ENCODE measurements at places on chromosomes 5 and 9.

GRCh38 chr9:80191108-80191507 is 619.3 kb downstream of the TLE4 start:
- no peak for DNase-seq

- no peak for DNase-seq
These were observed 65.0 kb downstream of the DOCK8 start for GRCh38 chr9:279674-280073.

DNA sequence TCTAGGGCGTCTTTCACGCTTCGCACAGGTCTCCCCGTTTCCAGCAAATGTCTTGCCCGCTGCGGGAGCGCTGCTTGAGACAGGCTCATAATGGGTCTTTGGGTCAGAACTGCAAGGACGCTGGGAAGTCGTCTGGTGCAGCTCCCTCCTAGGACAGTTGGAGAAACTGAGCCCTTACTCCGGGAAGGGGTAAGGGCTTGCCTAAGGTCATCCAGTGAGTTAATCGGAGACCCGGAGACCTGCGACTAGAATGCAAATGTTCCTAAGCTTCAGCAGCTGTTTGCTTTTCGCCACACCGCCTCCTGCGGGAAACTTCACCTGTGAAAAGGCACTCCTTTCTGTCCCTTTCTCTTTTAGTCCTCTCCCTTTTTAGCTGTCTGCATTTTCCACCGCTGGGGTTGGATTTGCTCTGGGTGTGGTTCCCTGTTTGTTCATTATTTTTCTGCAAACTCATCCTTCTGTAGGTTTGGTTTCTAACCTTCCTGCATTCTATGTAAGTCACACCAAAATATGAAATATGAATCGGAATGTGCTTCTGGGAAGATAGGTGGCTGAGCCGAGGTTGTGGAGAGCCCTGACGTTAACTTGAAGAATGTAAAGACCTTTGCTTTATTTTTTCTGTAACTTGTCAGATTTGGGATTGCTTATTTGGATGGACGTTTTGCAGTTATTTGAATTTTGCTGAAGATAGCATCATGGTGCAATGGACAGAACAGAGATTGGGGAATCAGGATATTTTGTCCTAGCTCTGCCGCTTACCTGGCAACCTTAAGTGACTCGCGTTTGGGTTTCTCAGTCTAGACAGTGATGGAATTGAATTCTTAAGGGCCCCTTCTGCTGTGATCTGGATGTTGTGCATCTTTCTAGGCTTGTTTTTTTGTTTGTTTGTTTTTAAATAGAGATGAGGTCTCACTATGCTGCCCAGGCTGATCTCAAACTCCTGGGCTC is 909 bp downstream of the SLC36A1 start:
- peak; percentile 12 for DNase-seq

DNA sequence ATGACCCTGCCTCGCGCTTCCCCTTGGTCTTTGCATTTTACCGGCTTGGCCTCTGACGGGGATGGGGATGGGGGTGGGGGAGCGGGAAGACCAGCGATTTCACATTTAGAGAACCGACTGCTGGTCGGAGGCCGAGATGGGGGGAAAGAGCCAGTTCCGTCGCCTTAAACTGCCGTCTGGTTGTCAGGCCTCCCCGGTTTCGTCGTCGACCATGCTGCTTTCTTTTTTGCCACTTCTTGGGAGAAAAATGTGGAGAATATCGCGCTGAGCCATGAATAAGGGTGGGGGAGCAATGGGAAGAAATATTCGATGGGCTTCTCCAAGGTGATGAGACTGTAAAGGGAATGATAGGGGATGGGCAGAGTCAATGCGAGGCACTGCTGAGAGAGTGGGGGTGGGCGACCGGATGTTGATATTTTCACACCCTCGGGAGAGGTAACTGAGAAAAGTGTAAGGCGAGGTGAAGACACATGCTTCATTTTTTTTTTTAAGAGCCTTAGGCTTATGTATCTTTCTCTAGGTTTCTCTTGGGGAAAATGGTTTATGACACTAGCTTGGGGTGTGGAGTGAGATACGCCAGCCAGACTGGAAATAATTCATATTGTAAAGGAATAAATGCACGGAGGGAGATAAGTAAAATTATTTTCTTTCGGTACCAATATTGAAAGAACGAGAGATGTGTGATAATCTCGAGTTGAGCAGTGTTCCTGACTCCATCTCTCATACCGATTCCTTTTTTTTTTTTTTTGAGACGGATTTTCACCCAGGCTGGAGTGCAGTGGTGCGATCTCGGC is 1.1 kb downstream of the KIF2A start:
- DNase-seq = peak; percentile 59

- no peak for DNase-seq
These were observed 574.8 kb downstream of the PSAT1 start for GRCh38 chr9:78871452-78872331.

DNA sequence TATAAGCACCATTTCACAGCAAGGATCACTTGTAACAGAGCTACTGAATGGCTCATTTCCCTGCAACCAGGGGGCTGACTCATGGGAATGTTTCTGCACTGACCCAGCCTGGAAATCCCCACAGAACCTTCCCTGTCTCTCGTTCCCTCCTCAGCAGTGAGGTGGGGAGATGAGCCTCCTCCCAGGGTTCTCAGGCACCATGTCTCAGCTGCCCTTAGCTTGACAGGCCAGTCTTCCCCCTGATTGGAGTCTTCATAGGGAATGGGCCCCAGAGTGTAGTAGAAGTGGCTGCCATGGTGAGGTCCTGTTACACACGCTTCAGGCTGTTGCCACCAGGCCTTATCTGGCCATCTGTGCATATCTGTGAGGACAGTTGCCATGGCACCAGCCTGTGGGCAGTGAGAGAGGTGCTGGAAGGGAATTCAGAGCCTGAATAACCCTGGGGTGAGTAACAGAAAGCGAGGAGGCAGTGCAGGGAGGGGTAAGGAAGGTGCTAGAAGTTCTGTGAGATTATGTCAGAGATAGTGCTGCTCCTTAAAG is 324.4 kb downstream of the ENC1 start:
- DNase-seq = no peak

- DNase-seq = no peak
These were observed 50.4 kb downstream of the CERT1 start for GRCh38 chr5:75460942-75461610.

- no peak for DNase-seq
These were observed 6.7 kb downstream of the PTCH1 start for GRCh38 chr9:95509851-95510708.

DNA sequence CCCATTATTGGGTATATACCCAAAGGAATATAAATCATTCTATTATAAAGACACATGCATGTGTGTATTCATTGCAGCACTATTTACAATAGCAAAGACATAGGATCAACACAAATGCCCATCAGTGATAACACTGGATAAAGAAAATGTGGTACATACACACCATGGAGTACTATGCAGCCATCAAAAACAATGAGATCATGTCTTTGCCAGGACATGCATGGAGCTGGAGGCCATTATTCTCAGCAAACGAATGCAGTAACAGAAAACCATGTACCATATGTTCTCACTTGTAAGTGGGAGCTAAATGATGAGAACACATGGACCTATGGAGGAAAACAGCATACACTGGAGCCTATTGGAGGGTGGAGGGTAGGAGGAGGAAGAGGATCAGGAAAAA is 402.4 kb downstream of the CSNK1G3 start:
- DNase-seq = no peak

DNA sequence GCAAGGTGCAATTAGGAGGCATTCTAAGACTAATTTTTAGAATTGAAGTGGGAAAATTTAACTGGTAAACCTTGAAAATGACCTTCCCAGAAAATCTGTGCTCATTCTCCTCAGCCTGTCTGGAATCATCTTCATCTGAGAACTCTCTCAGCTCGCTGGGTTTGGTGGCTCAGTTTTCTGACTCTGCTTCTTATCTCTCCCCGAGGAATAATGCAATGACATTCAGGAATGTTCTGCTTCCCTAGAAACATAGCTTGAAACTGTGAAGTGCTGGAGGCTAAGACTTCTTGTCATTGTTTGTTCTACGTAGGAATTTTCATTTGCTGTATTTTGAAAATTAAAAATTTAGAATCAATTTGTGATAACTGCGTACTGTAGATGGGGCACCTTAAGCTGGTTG is 86.6 kb downstream of the KCNN2 start:
- DNase-seq = no peak

- no peak for DNase-seq
These were observed 1.4 kb upstream of the PKD2L2 start for GRCh38 chr5:137887831-137888230.

GRCh38 chr5:2330325-2331130 is 420.9 kb downstream of the IRX2 start:
- no peak for DNase-seq

- DNase-seq = no peak
These were observed 803.6 kb downstream of the NR2F1-AS1 start for GRCh38 chr5:92777421-92777820.

DNA sequence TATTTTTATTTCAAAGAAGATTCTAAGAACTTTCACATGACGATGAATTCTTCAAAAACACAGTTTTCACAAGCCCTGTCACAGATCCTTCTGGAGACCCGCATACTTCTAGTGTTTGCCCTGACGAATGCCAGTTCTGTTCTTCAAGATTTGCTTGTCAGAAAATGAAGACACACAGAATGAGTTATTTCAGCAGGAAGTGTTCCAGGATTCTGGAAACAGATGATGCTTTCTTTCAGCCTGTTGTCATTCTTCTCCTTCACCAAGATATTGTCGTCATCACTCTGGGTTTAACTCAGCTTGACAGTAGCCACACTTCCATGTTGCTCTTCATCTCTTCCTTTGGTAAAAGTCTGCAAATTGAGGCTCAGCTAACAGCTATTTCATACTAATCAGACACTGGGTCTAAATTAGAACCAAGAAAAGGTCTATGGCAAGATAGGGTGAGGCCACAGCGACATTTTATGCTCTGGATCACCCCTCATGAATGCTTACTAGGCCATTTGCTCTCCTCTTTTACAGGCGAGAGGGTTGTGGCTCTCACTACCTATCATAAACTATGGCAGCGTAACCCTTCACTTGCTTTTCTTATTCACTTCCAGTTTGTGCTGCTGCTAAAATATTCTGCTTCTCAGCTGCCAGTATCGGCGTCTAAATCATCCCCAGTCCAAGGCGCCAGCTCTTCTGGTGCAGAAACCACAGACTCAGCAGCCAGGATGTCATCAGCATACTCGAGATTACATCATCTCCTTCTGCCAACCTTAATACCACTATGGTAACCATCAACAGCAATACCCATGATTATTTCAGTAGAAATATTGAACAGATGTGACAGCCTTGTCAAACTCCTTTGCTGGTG is 159.6 kb upstream of the TBCA start:
- DNase-seq = peak; percentile 33

DNA sequence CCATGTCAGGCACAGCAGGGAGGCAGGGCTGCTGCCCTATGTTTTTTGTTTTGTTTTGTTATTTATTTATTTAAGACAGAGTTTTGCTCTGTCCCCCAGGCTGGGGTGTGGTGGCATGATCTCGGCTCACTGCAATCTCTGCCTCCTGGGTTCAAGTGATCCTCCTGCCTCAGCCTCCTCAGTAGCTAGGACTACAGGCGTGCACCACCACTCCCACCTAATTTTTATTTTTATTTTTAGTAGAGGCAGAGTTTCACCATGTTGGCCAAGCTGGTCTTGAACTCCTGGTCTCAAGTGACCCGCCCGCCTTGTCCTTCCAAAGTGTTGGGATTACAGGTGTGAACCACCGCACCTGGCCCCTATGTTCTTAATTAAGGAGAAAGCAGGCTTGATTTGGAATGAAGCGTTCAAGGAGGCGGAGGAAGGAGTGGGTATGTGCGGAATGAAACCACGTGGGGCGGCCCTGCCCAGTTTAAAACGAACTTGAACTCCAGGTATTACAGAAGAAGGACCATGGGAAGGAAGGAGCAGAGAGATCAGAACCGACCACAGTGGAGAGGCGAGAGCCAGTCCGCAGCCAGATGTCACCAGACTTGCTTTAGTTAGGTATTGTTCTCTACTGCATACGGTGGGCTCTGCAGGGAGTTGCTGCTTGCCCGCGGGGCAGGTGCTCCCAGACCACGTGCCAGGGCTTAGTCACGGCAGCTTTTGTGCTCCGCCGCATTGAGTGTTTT is 34.9 kb upstream of the EPB41L4B start:
- no peak for DNase-seq

DNA sequence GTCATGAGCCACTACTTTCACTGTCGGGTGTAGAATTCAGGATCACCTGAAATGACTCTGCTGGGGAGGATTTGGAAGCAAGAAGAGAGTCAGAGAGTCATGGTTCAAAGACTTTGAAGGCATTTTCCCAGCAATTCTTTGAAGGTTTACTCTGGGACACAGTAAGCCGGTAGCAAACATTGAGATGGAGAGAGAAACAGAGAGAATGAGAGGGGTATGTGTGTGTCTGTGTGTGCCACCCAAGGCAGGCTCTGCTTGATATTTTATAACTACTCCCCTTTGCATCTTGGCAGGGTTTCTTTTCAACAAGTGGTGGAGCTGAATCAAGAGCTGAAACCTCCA is 89.8 kb downstream of the ANKRD55 start:
- no peak for DNase-seq

- DNase-seq = no peak
These were observed 494.9 kb upstream of the MEF2C start for GRCh38 chr5:89377767-89378455.

GRCh38 chr5:155460501-155460931 is 447.0 kb downstream of the KIF4B start:
- DNase-seq = no peak

GRCh38 chr5:90783460-90784333 is 225.1 kb downstream of the ADGRV1 start:
- DNase-seq = peak; percentile 31

DNA sequence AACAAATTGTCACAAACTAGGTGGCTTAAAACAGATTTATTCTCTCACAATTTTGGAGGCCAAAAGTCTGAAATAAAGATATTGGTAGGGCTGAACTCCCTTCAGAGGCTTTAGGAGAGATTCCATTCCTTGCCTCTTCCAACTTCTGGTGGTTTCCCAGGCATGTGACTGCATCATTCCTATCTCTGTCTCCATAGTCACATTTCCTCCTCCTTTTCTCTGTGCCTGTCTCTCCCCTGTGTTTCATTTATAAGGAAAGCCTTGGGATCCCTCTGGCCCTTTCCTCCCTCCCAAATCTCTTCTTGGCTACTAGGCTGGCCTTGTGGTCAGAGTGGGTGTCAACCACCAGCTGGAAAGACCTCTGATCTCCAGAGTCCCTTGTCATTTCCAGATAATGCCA is 78.2 kb downstream of the SNX18 start:
- DNase-seq = no peak

DNA sequence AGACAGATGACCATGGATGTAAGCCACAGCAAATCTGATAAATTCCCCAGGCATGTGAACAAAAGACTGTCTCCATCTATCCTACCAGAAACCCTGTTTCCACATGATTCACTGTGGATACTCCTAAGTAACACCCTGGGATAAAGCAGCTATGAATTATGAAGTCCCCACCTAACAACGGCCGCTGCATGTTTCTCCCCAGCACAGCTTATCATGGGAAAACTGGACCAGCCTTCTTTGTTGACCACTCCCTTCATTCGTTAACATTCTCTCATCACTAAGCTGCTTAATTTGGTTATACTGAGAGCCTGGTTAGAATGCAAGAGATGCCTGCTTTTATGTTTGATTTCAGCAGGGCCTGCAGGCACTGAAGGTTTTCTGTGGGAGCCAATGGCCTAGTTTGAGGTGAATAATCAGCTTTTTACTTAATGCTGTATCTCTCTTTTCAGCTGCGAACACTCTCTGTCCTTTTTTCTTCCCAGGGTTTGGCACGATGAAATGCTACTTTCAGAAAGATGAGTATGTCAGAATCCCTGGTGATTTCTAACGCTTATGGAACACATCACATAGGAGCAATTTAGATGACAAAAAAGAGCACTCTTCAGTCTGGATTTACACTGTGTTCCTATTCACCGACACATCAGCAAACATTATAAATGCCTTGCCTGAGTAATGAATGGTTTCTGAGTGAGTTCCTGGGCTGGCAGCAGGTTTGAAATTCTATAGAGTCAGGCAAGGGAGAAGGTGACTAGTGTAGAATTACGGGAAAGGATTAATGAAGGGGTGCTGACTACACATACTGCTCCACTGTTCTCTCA is 318.4 kb upstream of the ZNF608 start:
- no peak for DNase-seq

Measured in CD4-positive, alpha-beta T cell treated with Interleukin-1 beta for 1 hour (primary cell).